ENCODE measurements at places on chromosomes 6 and 20. TPM values are rescaled to one million over a fixed set of nuclear protein-coding genes. Genes with fewer than 3 reads are reported as not detected.

DNA sequence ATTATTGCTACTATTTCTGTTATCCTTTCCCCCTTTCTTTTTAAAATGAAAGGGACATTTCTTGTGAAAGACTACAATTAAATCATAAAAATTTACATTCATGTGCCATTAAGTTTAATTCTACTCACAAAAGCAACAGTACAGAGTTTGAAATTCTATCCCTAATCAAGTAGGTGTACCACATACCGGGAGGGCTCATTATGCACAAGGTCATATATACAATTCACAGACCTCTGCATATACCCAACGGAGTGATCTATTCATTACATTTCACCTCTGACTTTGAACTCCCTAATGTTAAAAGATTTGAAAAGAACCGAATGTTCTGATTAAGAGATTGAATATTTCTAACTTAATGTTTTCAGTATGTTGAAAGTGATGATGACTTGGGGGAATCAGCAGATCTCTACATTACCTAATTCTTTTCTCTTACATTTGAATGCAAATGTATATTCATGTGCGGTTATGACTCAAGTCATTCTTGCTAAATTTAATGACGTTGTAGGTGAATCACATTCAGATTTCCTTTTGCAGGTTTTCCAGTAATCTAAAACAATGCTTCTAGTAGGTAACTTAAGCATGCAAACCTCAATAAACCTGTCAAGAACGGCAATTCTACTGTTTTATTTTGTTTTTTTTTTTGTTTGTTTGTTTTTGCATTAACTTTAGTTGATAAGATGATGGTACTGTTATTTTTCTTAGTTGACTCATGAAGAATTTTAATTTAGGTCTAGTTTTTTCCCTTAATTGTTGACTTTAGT is 7.3 kb downstream of the EYA4 start:
- no peak for DNase-seq

- DNase-seq: no peak
Observed at GRCh38 chr6:41692730-41693129, 42.7 kb downstream of the TFEB start.

EPPIN gene
- total RNA-seq: not detected

DNA sequence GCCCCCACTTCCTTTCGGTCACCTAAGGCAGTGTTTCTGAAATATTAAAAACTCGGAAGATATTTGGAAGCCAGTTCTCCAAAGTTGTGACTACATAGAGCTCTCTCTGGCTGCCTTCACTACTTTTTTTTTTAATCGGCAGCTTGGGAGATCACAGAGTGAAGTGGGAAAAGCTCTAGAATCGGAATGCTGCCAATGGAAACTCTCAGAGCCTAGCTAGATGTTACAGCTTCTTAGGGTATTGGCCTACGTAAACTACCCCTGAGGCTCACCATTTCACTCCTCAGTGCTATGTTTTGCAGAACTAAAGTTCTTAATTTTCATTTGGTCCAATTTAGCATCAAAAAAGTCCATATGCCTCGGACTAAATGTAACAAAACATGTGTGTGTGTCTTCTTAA is 14.5 kb downstream of the SERPINB1 start:
- no peak for DNase-seq

GRCh38 chr6:148868901-148869300 is 122.1 kb downstream of the UST start:
- DNase-seq: no peak

DNA sequence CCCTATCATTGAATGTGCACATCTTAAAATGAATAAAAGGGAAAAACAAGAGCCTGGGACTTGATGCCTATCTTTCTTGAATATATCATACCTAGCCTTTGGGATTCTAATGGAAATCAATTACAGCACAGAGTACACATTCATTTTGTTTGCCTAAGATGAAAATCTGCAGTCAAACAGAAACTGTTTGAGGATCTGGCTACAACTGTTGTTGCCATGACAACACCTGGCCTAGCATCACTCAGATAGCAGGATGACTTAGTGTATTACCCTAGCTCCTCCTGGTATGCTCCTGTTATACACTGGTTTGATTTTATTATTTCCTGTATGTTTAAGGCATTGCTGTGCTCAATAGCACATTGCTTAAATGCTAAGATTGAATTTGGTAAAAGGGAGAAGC is 71.5 kb upstream of the LAMP5 start:
- DNase-seq: no peak

DNA sequence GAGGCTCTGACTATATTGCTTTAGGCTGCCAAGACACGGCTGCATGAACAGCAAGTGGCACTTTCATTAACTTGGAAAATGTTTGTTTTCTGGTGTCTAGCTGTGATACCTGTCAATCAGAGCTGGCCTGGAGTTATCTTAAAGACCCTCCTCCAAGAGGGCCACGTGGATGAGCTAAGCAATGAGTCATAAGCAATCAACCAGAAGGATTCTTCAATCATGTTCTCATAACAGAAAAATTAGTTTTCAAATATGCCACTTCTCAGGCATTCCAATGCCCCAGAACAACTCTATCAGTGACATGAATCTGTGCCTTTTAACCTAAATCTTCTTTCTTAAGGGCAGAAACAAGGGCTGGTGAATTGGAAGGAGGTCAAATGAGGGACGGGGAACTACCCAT is 283.0 kb downstream of the HTR1B start:
- DNase-seq: no peak

DNA sequence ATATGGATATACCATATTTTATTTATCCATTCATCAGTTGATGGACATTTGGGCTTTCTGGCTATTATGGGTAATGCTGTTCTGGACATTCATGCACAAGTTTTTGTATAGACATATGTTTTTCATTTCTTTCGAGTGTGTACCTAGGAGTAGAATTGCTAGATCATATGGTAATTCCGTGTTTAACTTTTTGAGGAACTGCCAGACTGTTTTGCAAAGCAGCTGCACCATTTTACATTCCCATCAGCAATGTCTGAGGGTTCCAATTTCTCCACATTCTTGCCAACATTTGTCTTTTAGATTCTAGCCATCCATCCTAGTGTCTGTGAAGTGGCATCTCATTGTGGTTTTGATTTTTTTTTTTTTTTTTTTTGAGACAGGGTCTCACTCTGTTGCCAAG is 20.8 kb downstream of the SRC start:
- no peak for DNase-seq

GRCh38 chr6:139311831-139312230 is 20.0 kb upstream of the TXLNB start:
- no peak for DNase-seq

EYA4 gene
- not detected for total RNA-seq

- DNase-seq: no peak
Observed at GRCh38 chr20:37543828-37544227, 16.2 kb upstream of the BLCAP start.

DNA sequence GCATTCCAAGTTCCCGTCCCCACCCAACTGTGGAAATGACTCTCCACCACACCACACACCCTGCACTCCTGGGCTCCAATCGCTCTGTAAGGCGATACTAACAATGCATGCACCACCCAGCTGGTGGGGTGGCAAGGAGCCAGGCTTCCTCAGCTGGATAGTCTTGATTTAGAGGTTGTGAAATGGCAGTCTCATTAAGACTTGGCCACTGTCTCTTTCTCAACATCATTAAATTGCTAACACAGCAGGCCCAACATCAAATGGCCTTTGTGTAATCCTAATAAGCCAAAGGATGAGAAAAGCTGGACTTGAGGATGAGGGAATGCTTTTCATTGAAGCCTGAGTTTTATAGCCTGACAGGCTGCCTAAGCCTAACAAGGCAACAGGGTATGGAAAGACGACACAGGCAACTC is 223.7 kb downstream of the GMDS start:
- DNase-seq: no peak
